Cortex of kidney (tissue), 1 donor: ENCODE measurements at places on chromosomes 2 and 18.

DNA sequence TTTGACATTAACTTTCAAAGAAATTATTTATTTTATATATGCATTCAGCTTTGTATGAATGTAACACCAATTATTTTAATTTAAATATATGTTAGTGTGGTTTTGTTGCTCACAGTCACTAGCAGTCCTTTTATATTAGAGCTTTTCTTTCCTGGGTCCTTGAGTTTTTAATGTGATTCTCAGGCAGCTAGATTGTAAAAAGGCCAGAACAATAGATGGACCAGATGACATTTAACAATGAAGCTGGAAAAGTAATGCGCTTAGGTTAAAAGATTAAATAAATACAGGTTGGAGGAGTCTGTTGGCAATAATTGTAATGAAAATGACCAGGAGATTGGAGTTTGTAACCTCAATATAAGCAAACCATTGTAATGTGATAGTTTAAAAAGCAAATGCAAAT, 171.1 kb downstream of the FTCDNL1 start:
- no peak for DNase-seq

DNA sequence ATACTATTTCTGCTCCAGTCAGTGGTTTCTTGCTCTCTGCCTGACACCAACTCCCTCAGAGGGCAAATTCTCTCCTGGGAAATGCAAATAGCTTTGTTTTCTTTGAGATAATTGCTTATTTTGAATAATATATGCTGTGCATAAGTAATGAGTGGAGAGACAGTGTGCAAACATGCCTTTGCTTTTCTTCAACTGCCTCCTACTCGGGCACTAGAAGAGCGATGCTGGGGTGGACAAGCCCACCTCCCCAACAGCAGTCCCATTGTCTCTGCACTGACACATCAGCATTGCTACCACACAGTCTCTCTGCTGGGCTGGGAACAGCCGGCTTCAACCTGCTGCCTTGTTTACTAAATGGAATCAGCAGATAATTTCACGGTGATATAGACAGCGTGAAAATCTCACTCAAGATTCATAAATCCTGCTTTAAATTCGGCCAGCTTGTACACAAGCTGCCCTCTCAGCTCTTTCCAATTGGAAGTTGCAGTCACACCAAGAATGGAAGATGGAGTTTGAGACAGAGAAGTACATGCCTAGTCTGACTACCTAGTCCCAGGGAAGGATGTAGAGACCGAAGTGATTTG, 694.5 kb downstream of the TDRD15 start:
- no peak for DNase-seq

DNA sequence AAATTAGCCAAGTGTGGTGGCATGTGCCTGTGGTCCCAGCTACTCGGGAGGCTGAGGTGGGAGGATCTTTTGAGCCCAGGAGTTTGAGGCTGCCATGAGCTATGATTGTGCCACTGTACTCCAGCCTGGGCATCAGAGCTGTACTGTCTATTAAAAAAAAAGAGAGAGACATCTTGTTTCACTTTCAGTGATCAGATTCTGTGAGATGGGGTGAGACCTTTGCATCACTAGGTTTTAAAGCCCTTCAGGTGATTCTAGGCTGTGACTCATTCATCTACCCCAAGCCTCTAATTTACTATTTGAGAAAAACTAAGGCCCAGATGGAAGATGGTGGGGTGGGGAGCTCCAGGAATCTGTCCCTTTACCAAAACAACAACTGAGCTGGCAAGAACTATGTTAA, 7.1 kb downstream of the C2orf92 start:
- DNase-seq: no peak

GRCh38 chr18:23257686-23258565, 122.6 kb downstream of the CABLES1 start:
- no peak for DNase-seq

GRCh38 chr18:51076503-51076902, 46.5 kb downstream of the SMAD4 start:
- DNase-seq: no peak

- DNase-seq: no peak
Measured at GRCh38 chr18:14924226-14924625, 176.3 kb downstream of the ANKRD30B start.

DNA sequence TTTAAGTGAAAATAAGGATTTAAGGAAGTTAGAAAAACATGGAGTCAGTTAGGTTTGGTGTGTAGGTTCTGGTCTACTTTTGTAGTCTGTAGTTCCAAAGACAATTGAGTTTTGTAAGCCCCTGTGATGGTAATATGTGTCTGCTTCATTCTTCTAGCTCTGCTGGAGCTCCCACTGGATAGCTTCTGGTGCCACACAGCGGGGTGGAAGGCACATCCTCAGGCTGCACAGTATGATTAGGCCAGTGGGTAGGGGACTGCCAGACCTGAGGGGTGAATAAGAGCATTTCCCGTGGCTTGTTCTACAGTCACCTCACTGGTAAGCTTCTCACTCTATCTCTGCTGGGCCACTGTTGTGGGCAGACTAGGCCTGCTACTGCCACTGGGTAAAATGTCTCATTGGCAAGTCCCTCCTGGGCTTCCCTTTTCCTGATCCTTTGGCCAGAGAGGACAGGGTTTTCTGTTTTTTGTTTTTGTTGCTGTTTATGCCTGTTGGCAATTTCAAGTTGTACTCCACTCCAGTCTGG, 44.5 kb downstream of the TMEM131 start:
- no peak for DNase-seq

DNA sequence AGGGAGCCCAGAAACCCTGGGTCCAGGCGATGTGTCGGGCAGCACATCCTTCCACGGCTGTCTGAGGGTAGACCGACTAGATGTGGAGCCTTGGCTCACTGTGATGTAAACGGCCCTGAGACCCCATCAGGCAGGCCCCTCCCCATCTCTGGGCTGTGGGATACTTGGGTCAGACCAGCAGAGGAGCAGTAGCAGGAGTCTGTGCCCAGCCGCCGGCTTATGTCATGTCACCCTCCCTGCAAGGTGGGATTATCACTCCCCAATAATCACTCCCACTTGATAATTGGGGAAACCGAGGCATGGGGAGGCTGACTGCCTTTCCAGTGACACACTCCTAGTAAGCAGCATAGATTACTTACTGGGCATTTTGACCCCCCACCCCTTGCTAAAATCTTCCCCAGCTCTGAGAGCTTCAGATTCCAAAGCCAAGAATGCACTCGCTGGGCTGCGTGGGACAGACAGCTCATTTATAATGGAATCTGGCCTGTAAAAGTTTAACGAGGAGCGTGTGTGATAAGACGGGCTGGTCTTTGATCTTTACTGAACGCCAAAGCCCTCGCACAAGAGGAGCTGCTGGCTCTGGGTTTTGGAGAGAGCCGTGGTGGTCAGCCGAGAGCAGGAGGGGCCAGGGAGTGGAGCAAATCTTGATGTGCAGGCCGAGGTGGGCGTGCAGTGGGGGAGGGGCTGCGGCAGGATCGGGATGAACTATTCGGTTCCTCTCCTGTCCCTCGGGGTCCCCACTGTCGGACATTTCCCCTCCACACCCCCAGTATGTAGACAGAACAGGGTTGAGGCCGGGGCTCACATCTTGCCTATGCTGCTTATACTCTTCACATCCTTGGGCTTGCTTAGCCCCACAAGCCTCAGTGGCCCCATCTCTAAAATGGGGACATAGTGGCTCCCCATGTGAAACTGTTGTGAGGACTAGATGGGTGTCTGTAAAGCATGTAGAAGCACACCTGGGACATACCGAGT, 200.0 kb downstream of the GLI2 start:
- no peak for DNase-seq

- DNase-seq: no peak
Measured at GRCh38 chr2:238313991-238314350, 6.3 kb upstream of the TRAF3IP1 start.

DNA sequence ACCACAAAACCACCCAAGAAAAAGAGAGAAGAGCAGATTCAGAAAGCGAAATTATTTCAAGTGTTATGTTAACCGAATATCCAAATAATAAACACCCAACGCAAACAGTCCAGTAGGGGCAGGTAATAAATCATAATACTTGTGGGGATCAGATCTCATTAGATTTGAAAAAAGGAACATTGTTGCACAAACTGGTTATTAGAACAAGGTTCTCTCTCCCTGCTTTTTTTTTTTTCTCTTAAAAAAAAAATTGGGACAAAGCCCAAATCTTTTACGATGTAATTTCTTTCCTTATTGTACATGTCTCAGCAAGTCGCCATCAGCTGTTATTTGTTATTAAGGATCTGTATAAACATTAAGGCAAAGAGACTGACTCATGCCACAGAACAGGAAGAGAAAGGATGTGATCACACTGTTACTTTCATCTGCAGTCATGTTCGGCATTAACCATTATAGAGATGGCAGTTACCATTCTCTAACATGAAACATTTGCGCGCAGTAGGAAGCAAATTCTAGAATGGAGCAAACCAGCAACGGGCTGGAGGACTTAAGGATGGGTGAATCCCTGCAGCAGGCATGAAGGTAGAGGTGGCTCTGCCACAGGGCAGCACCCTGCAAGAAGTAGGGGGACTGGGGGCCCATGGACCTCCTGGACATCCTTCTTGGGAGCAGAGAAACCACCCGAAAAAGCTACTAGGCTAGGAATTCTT, 42.0 kb downstream of the EPHA4 start:
- DNase-seq: no peak

GRCh38 chr2:195730912-195731311, 73.9 kb downstream of the SLC39A10 start:
- no peak for DNase-seq

GRCh38 chr2:158013891-158014290, 87.8 kb upstream of the UPP2 start:
- no peak for DNase-seq

- DNase-seq: no peak
Measured at GRCh38 chr2:212546669-212547068, 8.1 kb upstream of the ERBB4 start.

DNA sequence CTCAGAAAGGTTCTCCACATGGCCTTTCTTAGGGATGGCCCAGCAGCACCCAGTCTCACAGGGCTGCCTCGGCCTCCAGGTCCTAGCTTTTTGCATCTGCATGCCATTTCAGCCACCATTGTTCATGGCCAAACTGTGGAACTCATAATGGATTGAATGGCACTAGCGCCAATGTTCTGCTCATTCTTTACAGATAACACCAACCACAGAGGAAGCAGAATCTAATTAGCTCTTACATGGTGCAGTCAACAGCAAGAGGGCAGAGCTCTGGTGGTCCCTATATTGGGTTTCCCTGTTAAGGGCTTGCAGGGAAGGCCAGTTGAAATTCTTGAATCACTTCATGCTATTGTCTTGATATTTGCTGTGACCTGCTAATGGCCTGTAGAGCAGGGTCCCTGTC, 45.6 kb downstream of the ARL4C start:
- no peak for DNase-seq

- DNase-seq: no peak
Measured at GRCh38 chr2:88016960-88017779, 823 bp upstream of the RNU2-63P start.

- no peak for DNase-seq
Measured at GRCh38 chr2:133166031-133166430, 402.2 kb downstream of the NCKAP5 start.

DNA sequence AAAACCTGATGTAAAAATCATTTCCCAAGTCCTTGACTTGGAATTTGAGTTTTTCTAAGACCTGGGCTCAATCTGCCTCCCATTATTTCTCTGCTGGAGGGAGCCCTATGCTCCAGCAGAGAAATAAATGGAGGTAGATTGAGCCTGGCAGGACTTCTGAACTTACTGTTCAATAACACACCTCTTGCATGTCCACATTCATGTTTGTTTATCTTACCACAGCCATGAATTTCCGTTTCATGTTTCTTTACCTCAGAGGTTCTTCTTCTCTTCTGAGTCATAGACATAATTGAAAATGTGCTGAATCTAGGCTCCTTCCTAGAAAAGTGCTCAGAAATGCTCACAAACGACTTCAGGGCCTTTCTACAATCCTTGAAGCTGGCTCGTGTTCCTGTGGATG, 170.8 kb downstream of the PMAIP1 start:
- DNase-seq: no peak

GRCh38 chr2:178796079-178796677, 11.0 kb downstream of the TTN start:
- DNase-seq: no peak

GRCh38 chr18:59229701-59230443, 9.9 kb downstream of the GRP start:
- DNase-seq: no peak

- DNase-seq: no peak
Measured at GRCh38 chr2:127429844-127430425, 11.7 kb downstream of the PROC start.

GRCh38 chr2:15788830-15789229, 151.5 kb upstream of the MYCN start:
- DNase-seq: no peak

DNA sequence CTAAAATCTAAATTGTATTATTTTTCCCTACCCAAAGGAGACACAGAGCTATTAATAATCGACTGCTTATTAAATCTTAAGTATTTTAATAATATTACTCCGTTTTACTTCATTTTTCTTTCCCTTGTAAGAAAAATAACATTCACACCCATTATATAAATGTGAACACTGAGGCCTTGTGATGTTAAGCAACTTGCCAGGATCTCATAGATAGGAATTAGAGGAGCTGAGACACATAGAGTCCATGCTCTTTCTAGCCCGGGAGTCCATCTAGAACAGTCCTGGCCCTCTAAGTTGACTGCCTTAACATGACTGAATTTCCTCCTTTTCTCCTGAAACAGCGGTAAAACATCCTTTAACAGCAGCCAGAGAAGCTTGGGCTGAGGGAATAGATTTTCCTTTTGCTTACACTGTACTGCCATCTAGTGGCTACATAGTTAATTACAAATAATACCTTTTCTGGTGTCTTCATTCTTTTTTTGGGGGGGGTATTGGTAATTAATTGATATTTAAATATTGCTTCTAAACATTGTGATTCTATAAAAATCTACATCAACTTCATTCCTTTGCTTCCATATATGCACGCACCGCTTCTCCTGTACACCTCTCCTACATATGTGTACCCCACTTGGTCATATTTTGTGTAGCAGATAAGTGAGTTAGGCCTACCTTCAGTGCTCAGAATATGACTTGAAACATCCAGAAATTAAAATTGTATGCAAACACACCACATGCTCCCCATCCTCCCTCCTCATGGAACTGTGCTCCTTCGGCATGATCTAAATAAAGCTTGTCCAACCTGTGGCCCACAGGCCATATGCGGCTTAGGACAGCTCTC, 125.8 kb upstream of the HNMT start:
- DNase-seq: no peak

DNA sequence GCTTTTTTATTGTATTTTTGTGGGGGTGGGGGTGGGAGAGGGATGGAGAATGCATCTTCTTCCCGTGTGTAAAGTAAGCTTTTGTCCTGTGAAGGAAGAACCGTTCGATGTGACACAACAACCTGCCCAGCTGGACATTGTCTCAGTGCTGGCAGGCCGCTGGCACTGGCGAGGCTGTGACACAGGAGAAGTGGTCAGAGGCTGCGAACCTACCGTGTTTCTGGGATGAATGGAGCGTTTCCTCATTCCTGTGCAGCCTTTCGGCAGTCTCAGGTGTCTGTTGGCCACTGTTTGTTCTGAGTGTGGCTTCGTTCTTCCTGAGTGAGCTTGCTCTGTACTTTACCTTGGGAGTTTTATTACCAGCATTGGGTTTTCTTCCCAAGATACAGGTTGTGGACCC, 8.0 kb downstream of the RAMP1 start:
- DNase-seq: no peak

GRCh38 chr18:45335282-45336043, 279.8 kb upstream of the SLC14A2 start:
- no peak for DNase-seq

- DNase-seq: no peak
Measured at GRCh38 chr2:169734169-169734847, 676 bp downstream of the KLHL23 start.
